NCI-H2081 (cell line): ENCODE measurements at places on chromosomes 2 and 18.

- DNase-seq, result peak; percentile 96
Observed at GRCh38 chr2:218962859-218963492, 3.5 kb downstream of the CDK5R2 start.

GRCh38 chr2:74119339-74119738 is 28.4 kb downstream of the BOLA3 start:
- DNase-seq, result no peak

- DNase-seq, result no peak
Observed at GRCh38 chr2:118723394-118723793, 124.1 kb downstream of the EN1 start.

DNA sequence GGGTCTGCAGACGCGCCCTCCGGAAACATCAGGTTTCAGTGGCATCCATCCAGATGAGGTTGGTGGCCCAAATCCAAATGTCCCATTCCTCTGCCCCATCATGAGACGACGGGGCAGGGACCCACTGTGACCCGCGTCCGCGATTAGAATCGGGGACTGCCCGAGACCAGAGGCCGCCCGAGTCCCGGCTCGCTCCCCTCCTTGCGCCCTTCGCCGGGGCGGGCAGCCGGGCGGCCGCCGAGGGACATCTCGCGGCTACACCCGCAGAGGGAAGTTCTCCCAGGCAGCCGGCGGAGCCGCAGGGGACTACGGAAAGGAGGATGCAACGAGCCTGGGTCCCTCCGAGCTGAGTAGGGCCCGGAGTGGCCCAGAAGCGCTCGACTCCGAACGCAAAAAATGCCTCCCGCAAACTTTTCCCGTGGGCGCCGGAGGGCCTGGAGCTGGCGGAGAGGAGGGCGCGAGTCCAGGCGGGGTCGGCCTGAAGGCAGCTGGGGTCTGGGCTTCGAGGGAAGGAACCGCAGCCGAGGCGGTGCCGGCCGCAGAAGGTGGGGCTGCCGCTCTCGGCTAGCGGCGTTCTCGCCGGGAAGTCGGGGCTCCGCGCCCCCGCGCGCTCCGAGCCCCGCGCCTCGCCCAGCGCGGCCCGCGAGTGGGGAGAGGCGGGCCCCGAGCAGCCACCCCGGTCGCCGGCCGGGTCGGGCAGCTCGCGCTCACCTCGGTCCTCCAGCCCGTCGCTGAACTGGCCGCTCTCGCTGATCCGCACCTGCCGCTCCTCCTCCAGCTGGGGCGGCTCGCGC is 580 bp downstream of the TMEM163 start:
- peak; percentile 30 for DNase-seq

DNA sequence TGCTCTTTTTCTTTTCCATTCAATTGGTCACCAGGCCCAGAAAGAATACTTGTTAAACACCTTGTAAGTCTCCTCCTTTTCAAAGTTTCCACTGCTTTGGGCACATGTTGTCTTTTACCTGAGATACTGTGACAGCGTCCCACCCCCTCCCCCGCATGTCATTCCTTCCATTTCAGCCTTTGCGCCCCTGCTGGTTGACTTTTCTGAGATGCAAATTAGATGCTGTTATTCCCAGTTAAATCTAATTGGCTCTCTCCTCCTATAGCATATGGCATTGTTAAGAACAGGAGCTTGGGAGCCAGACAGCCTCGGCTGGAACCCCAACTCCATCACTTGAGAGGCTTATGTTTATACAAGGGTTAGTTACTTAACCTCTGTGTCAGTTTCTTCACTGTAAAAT is 80.3 kb upstream of the GAREM1 start:
- no peak for DNase-seq

- no peak for DNase-seq
Observed at GRCh38 chr18:9874728-9875127, 11.0 kb upstream of the TXNDC2 start.

DNA sequence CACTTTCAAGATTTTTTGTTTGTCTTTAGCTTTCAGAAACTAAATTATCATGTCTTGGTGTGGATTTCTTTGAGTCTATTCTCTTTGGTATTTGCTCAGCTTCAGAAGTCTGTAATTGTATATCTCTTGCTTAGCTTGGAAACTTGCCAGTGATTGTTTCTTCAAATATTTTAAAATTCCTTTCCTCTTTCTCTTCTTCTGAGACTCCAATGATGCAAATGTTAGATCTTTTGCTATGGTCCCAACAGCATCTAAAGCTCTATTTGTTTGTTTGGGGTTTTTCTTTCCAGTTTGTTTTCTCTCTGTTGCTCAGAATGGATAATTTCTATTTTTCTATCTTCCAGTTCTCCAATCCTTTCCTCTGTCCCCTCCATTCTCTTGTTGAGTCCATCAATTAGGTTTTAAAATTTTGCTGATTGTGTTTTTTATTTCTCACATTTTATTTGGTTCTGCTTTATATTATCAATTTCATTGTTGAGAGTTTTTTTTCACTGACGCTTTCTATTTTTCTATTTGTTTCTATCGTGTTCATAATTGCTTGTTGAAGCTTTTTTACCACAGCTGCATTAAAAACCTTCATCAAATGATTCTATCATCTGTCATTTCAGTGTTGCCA is 81.5 kb upstream of the DAPL1 start:
- DNase-seq, result no peak

GRCh38 chr2:74653589-74653984 is 460 bp upstream of the SEMA4F start:
- no peak for DNase-seq

- peak; percentile 4 for DNase-seq
Observed at GRCh38 chr2:228065686-228066085, 115.8 kb downstream of the SPHKAP start.

GRCh38 chr18:8977701-8978100 is 124.8 kb upstream of the NDUFV2 start:
- no peak for DNase-seq

- DNase-seq, result no peak
Observed at GRCh38 chr18:2444201-2444875, 127.0 kb downstream of the METTL4 start.
